ENCODE measurements at places on chromosomes 12 and 14. TPM values are rescaled to one million over a fixed set of nuclear protein-coding genes. Genes with fewer than 3 reads are reported as not detected.

The AICDA gene
- total RNA-seq, result not detected

The CLEC4C gene
- not detected for total RNA-seq

The PDE3A gene
- 0.03 TPM for total RNA-seq

The KRT77 gene
- total RNA-seq, result not detected

The SPTSSA gene
- total RNA-seq, result 6.9 TPM

The LRTM2 gene
- total RNA-seq, result not detected

The SLC4A8 gene
- 0.96 TPM for total RNA-seq

Measured in MG63 (cell line).